ENCODE measurements at places on chromosomes 7 and 10.
A peak's percentile ranks its signal among the peaks of the same experiment; 100 is the strongest.

GRCh38 chr10:95430231-95430951 lies 130.8 kb downstream of the SORBS1 start:
- peak; percentile 83 for DNase-seq

DNA sequence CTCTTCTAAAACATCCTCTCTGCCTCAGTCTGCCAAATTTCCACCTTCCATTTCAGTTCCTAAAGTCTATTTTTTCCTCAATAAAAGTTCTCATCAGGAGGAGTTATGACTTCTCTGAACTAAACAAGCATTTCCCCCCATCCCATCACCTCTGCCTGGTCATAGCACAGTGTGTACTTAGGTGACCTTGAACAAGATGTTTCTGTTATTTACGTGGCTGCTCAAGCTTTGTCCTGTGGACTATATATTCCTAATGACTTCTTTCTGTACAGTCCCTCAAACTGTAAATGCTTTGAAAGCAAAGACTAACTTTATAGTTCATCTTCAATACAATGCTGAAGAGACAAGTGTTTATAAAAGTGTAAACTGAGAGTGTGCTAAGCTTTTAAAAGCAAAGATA lies 166.9 kb downstream of the CPEB3 start:
- no peak for DNase-seq

DNA sequence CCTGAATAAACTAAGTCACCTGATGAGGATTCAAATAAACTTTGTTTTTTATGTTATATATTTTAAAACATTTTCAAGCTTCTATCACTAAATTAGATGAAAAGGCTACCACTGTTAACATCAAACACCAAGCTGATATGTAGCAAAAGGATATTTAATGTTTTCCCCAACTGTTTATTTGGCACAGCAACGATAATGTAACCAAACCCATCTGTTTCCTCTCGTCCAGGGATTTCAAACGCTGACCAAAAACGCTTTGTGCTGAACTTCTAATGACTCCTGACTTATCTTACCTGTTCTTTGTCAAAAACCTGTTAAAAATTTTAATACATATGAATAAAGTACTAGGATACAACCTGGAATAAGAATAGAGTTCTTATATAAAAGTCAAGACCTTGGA lies 30.5 kb downstream of the DCLRE1A start:
- no peak for DNase-seq

DNA sequence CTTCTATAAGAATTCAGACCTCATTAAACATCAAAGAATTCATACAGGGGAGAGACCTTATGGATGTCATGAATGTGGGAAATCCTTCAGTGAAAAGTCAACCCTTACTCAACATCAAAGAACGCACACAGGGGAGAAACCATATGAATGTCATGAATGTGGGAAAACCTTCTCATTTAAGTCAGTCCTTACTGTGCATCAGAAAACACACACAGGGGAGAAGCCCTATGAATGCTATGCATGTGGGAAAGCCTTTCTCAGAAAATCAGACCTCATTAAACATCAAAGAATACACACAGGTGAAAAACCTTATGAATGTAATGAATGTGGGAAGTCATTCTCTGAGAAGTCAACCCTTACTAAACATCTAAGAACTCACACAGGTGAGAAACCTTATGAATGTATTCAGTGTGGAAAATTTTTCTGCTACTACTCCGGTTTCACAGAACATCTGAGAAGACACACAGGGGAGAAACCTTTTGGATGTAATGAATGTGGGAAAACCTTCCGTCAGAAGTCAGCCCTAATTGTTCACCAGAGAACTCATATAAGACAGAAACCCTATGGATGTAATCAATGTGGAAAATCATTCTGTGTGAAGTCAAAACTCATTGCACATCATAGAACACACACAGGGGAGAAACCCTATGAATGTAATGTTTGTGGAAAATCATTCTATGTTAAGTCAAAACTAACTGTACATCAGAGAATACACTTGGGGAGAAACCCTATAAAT lies 24.1 kb downstream of the ZNF37A start:
- no peak for DNase-seq

DNA sequence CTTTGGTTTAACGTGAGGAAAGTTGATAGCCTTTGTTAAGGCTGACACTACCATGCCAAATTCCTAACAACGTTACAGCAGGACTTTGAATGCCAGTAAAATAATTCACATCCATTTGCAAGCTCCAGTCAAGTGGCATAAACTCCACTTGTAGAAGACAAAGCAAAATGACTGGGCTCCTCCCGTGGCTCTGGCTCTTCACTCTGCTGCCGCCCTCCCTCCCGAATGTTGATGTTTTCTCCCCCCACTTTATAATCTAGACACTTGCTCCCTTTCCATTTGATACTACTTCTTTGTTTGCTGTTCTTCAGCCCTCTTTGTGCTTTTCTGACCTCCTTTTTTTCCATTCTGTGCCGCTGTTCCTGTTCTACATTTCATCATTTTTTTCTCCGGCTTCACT lies 22.8 kb upstream of the ITGB8 start:
- DNase-seq, result no peak

DNA sequence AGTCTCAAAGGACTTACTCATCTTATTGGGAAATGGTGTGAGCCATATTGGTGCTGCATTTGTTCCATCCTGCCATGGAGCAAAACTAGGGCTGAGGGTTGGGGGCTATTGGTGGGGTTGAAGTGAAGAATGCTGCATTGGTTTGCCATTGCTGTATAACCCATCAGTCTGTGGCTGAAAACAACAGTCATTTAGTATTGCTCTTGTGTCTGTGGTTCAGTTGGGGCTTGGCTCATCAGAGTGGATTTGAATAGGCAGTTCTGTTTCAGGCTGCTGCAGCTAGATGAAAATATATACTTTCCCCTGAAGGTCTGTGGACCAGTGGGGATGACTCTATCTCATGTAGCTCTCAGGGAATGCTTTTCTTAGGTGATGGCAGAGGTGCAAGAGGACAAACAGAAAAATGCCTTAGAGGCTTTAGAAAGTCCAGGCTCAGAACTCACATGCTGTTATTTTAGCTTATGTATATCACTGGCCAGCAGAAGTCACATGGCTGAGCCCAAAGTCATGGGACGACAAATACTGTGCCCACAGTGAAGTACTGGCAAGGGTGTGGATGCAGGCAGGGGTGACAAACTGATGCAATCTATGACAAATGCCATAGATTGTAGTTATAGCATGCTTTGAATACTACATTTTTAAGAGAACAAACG lies 15.2 kb upstream of the EXOC6 start:
- no peak for DNase-seq

DNA sequence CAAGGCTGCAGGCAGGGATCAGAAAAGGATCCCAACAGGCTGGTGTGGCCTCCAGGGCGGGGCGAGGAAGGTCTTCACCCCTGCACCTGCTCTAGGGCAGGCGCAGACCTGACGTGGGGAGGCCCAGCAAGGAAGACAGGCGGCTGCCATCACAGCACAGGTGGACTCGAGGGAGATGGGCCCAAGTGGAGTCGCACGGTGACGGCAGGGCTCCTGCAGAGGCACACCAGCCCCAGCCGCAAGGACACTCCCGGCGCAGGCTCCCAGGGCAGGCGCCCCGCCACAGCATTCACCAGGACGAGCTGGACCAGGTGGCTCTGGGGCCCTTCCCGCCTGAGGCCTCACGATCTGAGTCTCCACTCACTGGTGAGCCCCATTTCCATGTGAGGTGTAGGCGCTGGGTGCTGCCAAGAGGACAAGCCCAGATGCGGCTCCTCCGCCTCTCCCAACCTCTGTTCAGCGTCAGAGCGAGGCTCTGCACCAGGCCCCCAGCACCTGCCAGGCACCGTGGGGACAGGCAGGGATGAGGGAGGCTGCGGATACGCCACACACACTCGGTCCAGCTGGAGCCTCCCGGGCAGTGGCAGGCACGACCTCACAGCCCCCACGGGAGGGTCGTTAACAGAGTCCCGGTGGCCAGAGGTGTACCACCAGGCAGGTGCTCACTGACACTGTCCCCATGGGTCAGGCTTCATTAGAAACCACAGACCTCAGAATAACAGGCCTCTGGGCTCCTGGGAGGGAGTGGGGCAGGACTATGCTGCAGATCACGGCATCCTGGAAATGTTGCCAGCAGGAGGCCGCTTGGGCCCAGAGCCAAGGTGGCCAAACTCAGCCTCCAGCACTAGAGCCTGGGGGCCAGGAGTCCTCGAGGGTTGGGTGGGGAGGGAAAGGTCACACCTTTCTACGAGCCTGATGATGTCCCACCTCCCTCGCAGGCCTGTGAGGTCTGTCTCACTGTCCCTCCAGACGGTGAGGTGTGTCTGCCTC lies 111.6 kb downstream of the MAD1L1 start:
- no peak for DNase-seq

DNA sequence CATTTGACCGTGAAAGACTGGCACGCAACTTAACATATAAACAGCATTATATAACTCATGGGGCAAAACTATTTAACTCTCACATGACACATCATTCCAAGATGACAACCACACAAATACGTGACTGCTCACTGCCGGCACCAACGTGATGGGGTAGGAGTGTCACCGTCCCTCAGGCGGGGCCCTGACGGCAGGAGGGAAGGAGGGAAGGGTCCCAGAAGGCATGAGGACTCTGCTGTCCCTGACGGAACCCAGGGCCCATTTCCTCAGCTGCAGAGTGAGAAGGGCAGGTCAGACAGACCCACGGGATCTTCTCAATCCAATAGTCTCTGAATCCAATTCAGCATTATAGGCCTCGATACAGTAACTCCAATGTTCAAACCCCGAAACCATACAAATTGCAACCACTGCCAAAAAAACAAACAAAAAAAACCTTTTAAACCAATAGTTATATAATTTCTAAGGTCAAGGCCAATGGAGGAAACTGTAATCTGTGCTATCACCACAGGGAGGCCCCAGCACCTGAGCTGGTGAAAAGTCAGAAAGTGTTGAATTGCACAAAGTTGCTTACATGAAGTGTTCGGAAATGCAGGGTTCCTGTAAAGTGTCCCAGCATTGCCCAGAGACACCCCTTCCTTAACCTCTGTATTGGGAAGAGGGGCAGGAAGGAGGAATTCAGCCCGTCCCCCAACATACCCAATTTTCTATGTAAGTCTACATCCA lies 137.4 kb downstream of the TNS3 start:
- peak; percentile 44 for DNase-seq

DNA sequence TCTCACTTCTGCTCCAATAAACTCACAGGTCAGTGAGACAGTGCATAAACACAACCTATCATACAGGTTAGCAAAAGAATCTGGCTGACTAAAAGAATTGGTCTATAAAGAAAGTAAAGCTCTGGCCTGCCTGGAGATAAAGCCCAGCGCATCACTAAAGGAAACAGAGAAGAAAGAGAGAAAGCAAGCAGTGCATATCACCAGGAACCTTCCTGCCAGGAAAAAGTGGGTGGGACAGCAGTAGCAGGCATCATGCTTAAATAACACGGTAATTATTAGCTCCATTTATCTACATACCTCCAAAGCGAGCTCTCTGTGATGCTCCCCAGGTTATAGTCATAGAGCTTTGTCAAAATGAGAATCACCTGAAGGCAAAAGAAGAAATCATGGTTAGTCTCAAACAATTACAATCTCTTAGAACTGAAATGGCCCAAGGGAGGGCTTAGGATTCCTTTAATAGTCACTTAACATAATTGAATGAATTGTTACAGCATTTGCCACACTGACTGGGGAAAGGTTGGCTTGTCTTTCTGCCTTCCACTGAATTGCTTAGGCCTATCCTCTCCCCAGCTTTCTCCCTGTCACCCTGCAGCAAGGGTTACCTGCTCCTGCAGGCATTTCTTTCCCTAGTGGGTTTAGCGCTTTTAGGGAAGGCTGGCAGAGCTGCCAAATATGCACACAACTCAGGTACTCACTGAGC lies 208.1 kb downstream of the SORCS1 start:
- DNase-seq, result no peak

GRCh38 chr10:76301950-76302349 lies 870.5 kb downstream of the LRMDA start:
- no peak for DNase-seq

DNA sequence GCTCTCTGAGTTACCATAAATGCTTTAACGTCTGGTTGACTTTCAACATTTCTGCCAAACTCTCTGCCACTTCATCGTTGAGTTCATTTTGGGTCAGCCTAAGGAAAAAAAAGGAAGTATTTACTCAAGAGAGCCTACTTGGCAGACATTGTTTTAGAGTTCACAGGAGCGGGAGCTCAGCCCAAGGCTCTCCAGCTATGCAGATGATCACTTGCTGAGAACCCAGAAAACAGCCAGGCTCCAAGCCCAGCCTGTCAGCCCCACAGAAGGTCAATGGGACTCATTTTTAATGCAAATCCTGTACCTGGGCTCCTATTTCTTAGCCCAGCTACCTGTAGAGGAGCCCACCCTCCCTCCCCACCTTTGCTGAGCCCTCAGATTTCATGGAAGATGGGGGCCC lies 45.5 kb downstream of the NOD1 start:
- DNase-seq, result peak; percentile 75

GRCh38 chr10:121590772-121591171 lies 7.5 kb downstream of the FGFR2 start:
- no peak for DNase-seq

DNA sequence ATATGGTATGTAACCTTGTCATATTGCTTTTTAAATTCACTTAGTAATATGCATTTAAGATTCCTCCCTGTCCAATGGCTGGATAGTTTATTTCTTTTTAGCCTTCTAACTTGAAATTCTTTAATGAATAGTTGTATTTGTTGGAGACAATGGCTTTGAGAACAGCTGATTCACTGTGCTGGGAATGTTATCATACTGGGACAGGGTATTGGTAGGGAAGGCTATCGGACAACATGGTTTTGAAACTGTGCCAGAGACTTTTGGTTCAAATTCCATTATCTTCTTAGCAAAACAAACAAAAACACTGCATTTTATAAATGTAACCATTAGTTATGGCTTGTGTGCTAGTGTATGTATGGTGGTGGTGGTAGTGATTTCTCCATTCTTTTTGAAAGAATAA lies 517.1 kb upstream of the ANKRD30A start:
- peak; percentile 25 for DNase-seq

GRCh38 chr10:101450277-101451080 lies 96.5 kb downstream of the BTRC start:
- no peak for DNase-seq

GRCh38 chr10:50604809-50605208 lies 18.9 kb downstream of the SGMS1 start:
- no peak for DNase-seq

GRCh38 chr10:89549510-89549909 lies 14.1 kb upstream of the SLC16A12 start:
- no peak for DNase-seq

GRCh38 chr7:8597565-8597964 lies 164.2 kb downstream of the NXPH1 start:
- no peak for DNase-seq

- DNase-seq, result no peak
These were observed 98.3 kb downstream of the GLI3 start for GRCh38 chr7:42138691-42139090.

All from AG20443 (cell line).